ENCODE measurements at places on chromosomes 12 and 14.

DNA sequence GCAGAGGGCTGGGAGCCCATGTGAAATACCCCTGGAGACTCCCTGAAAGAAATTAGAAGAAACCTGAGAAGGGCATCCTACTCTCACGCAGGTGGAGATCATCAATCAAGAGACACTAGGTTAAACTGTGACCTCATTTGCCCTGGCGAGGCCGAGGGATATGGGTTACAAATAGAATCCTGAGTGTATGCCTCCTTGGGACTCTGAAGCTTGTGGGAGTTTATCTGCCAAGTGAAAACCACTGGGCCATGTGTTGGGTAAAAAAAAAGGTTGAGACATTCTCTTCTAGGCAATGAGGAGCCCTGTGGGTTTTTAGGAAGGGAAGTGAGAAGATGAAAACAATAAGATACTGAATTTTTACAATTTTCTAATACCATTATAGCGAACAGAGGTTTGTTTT, 160.7 kb upstream of the ARID2 start:
- DNase-seq, result peak; percentile 70

GRCh38 chr14:68762953-68763764, 29.7 kb downstream of the ZFP36L1 start:
- DNase-seq, result peak; percentile 89

GRCh38 chr12:45637706-45638105, 91.8 kb upstream of the ARID2 start:
- DNase-seq, result no peak

GRCh38 chr12:123101526-123101925, 49.4 kb downstream of the PITPNM2 start:
- DNase-seq, result no peak

DNA sequence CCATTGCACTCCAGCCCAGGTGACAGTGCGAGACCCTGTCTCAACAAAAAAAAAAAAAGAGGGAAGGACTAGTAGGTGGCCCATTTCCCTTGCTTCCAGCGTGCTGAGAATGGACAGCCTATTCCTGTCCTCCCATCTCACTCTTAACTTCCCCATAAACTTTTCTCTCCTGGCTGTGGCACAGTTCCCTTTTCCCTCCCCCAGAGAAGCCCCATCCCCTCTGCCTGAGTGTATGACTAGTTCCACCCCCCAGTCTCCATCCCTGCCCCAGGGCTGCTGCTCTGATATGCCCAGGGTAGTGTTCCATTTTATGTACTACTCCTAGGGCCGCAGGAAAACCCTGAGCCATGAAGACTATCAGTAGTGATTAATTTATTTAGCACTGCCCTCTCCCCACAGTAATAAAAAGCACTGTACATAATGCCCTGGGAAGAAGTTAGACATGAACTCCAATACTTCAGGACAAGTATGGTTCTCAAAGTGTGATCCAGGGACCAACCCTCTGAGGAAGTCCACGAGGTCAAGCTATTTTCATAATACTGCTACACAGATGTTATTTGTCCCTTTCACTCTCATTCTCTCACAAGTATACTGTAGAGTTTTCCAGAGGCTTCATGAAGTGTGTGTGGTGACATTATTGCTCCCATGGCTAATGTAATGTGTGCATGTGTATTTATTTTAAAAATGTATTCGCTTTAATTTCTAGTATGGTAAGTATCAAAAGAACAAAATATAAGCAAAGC, 11.5 kb upstream of the CHD4 start:
- DNase-seq, result peak; percentile 51

DNA sequence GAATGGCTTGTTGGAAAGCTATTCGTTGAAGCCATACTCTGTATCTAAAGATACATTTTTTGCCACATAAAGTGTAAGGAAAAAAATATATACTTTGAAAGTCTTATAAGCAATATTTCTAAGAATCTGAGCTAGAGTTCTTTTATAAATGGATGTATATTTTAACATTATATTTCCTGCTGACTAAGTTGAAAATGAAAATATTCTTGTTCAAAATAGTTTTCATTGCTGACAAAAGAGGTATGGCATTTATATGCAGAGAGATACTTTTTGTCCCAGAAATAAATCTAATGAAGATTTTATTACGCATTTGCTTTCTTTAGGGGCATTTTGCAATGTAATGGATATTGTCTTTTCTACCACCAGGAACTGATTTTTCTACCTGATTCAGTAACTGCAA, 834.9 kb downstream of the LRFN5 start:
- no peak for DNase-seq

GRCh38 chr14:105153739-105154475, 14.7 kb downstream of the JAG2 start:
- no peak for DNase-seq

DNA sequence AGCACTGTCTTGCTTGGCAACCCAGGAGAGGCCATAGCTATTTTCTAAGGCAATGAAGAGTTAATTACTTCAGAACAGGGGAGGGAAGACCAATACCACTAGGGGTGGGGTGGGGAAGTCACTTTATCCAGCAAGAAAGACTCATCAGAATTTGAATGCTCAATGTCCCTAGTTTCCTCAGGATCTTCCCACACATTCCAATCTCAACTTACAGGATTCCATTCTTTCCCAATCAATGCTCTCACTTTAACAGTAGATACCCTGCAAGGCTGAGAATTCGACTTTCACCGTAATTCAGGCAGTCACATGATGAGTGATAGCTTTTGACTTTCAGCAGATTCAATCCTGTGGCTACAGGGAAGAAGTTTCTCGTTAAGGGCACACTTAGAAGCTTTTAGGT, 526.6 kb upstream of the SEL1L start:
- no peak for DNase-seq

GRCh38 chr12:90562671-90563070, 392.3 kb downstream of the CCER1 start:
- DNase-seq, result no peak

- DNase-seq, result no peak
Observed at GRCh38 chr14:92517761-92518160, 4.2 kb downstream of the RIN3 start.

DNA sequence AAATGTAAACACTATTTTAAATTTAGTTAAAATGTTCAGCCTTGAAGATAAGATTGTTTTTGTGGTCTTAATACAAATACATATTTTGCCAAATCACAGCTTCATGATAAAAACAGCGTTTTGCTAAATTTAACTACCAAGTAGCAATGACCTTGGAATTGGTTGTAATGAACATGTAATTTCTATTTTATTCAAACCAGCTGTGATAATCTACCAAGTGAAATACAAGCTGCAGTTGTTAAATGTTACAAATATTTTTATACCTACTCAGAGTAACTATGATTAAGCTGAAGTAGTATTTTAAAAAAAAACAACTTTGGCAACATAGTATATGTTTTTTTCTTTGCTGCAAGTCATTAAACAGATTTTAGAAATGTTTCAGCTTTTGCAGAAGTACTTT, 96.2 kb downstream of the CPSF2 start:
- no peak for DNase-seq

GRCh38 chr12:41188058-41188840, at the start of gene PDZRN4:
PDZRN4 (plus strand) TSS chr12:41188320.
- no peak for DNase-seq

- DNase-seq, result peak; percentile 19
Observed at GRCh38 chr12:4506870-4507269, 31.8 kb upstream of the RAD51AP1 start.

- no peak for DNase-seq
Observed at GRCh38 chr12:114248527-114248926, 157.4 kb downstream of the TBX5 start.

GRCh38 chr12:59603754-59604153, 7.9 kb downstream of the SLC16A7 start:
- peak; percentile 11 for DNase-seq

- DNase-seq, result no peak
Observed at GRCh38 chr12:62230652-62231051, 29.6 kb upstream of the USP15 start.

DNA sequence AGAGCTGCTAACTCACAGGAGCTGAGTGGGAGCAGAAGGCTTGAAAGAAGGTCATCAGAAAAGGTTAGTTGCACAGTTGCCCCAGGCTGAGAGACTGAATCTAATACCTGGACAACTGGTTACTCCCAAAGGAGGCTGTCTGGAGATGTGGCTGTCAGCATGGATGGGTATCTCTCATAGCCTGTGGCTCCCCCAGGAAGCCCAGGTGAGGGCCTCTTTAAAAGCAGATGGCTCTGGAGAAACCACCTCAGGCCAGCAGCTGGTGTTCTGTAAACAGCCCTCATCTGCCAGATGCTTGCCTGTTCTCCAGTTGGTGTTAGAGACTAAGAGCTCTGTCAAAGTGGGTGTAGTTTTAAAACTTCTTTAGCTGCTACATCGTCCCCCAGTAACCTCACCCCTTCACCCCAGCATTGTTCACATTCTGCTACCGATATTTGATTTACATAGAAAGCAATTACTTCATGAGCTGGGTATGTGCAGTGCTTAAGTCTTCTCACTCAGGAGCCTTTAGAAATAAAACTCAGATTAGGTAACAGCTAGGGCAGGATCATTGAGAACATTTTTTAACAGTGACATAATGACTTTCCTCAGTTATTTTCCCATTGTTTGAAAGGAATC, 25.8 kb downstream of the DACT1 start:
- no peak for DNase-seq

GRCh38 chr12:19901841-19902240, 462.5 kb downstream of the AEBP2 start:
- DNase-seq, result no peak

- peak; percentile 46 for DNase-seq
Observed at GRCh38 chr14:29858299-29858698, 69.3 kb downstream of the PRKD1 start.

DNA sequence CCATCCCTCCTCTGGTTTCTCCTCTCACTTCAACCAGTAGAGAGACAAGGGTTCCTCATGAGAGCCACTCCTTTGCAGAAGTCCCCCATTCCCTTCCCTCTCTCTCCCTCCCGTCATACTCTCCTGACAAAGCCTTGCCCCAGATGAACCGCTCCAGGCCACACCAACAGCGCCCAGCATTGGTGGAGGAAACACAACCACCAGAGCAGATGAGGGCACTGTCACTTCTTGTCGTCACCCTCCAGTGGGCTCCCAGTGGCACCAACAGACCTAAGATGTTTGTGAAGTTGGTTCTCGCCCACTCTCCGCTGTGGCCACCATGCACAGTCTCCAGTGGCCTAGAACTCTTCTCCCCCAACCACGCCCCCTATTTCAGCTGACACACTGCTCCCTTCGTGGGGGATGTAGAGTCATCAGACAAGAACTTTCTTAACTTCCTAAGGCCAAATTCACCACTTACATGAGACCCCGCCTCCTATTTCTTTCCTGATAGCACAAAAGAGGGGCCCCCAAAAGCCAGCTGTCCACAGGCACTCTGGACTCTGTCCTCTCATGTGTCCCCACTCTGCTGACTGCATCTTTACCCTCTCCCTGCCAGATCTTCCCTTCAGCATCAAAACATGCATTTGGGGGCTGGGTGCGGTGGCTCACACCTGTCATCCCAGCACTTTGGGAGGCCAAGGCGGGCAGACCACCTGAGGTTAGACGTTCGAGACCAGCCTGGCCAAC, 29.2 kb upstream of the PLEKHG6 start:
- DNase-seq, result no peak

DNA sequence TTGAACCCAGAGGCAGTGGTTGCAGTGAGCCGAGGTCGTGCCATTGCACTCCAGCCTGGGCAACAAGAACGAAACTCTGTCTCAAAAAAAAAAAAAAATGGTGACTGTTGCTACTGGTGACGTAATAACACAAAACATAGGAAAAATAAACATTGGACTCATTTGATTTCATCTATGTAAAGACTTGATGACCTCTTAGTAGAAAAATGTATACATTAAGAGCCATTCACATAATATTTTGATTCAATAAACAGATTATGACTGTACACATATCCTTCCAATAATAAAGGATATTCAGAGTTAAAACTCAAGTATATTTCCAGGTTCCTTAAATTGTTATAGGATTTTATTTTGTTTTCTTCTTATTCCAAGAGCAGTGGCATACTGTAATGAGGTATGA, 65.7 kb upstream of the AEBP2 start:
- no peak for DNase-seq

DNA sequence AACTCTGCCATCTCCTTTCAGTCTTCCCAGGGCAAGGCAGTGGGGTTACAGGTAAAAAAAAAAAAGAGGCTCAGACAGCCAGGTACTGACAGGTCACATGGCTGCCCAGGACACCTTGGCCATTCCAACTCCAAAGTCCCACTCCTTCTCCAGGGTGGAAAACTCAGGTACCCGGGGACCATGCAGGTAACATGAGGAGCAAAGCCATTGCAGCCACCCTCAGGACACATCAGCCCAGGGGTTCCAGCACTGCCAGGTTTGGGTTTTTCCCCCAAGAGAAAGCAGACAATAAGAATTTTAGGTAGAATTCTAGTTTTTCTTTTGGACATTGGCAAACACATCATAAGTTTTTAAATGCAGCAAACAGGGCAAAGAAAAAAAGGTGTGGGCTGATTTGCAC, 15.3 kb downstream of the FAM222A start:
- no peak for DNase-seq

- DNase-seq, result no peak
Observed at GRCh38 chr12:3293446-3294161, 197.4 kb upstream of the PRMT8 start.
